ENCODE measurements at places on chromosomes 11 and 22. TPM values are rescaled to one million over a fixed set of nuclear protein-coding genes. Genes with fewer than 3 reads are reported as not detected.

The DDI1 gene
- not detected for total RNA-seq

The KRTAP5-10 gene
- not detected for total RNA-seq

The KCNJ1 gene
- total RNA-seq = under 0.01 TPM

The OR2D2 gene
- 1.5 TPM for total RNA-seq

The SLC17A6 gene
- total RNA-seq = not detected

The TENM4 gene
- 51.9 TPM for total RNA-seq

The HORMAD2 gene
- not detected for total RNA-seq

The ADAMTS8 gene
- under 0.01 TPM for total RNA-seq

The DEFB108B gene
- total RNA-seq = not detected

The MMP8 gene
- total RNA-seq = 0.11 TPM

The DEUP1 gene
- under 0.01 TPM for total RNA-seq

The MFRP gene
- total RNA-seq = not detected

The MN1 gene
- total RNA-seq = under 0.01 TPM

The CDCA5 gene
- 18.6 TPM for total RNA-seq

The PARVG gene
- total RNA-seq = not detected

The CELSR1 gene
- total RNA-seq = 5.4 TPM

The OVOL1 gene
- not detected for total RNA-seq

The P4HA3 gene
- total RNA-seq = 21.9 TPM

The MYOD1 gene
- total RNA-seq = 0.12 TPM

The RTN4RL2 gene
- total RNA-seq = under 0.01 TPM
